ENCODE measurements at places on chromosomes 6 and 20. TPM values are rescaled to one million over a fixed set of nuclear protein-coding genes. Genes with fewer than 3 reads are reported as not detected.

- no peak for DNase-seq
These were observed 20.8 kb downstream of the SYCP2 start for GRCh38 chr20:59912609-59913008.

- no peak for DNase-seq
These were observed 1.5 kb upstream of the MAPK13 start for GRCh38 chr6:36128793-36129192.

- DNase-seq = no peak
These were observed 80.8 kb downstream of the RCAN2 start for GRCh38 chr6:46410334-46410953.

DNA sequence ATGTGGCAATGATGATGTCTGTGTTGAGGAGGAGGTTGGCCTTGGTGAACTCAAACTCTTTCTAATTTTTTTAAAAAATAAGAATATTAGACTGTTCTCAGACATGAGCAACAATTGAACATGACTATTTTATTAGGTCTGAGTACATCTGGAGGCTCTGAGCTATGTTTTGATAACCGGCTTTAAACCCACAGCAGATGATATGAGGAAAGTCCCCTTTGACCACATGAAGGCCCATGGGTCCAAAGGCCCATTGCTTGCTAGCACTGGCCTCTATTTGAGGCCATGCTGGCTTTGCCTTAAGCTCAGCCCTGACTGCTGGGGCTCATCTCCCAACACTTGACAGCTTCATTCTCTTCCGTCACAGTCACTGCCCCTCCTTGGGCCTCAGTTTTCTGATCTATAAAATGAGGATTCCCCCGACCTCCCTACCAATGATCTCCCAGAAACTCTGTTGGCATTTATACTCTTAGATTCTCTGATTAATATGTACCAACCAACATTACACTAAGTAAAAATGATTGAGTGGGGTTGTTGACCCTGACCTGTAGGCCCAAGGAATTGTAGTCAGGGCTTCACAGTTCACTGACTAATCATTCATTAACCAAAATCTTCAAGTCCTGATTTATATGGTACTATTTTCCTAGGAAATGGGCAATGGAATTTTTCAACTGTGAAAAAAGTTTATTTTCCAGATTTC is 23.9 kb upstream of the TINAG start:
- DNase-seq = no peak

- peak; percentile 66 for DNase-seq
These were observed 2.6 kb upstream of the ZBP1 start for GRCh38 chr20:57622579-57623381.

DNA sequence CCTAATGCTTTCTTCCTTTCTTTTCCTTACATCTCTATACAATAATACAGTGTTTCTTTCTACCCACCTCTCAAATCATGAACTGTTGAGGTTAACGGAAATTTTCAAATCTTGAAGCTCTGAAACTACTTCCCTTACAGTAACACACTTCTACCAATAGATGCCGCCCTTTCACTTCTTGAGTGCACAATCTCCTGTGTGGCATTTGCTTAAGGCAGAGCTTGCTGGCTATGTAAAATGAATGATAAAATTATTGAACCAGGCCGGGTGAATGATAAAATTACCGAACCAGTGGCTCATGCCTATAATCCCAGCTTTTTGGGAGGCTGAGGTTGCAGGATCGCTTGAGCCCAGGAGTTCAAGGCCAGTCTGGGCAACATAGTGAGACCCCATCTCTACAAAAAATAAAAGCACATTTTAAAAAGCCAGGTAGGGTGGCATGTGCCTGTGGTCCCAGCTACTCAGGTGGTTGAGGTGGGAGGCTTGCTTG is 56.8 kb downstream of the KCNS1 start:
- peak; percentile 13 for DNase-seq

GRCh38 chr6:136767570-136768309 is 24.5 kb downstream of the MAP3K5 start:
- DNase-seq = no peak

GRCh38 chr6:147204060-147204785 is at the start of gene STXBP5:
STXBP5 (plus strand) TSS chr6:147204417; CDS start chr6:147204533, 116 bp downstream.
- peak; percentile 19 for DNase-seq

DNA sequence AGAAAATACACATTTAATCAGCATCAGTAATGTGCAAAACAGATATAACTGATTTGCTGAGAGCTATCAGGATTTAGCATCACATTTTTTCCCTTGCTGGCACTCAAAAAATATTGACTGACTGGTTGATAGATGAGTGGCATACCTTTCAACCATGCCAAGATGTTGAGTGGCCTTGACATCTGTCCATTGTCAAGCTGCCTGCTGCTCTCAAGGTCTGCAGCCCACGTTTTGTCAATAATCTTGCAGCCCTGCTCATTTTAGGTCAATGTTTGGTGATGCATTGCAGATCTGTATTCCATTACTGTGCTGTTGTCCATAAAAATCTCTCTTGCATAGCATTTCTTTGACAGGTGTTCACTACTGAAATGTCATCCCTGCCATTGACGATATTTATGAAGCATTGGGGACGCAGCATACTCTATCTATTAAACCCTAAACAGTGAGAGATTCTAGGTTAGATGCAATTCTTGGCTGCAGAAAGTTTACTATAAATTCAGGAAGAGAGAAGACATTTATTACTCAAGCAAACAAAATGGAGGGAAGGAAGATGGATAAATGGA is 111.6 kb downstream of the BFSP1 start:
- no peak for DNase-seq

DNA sequence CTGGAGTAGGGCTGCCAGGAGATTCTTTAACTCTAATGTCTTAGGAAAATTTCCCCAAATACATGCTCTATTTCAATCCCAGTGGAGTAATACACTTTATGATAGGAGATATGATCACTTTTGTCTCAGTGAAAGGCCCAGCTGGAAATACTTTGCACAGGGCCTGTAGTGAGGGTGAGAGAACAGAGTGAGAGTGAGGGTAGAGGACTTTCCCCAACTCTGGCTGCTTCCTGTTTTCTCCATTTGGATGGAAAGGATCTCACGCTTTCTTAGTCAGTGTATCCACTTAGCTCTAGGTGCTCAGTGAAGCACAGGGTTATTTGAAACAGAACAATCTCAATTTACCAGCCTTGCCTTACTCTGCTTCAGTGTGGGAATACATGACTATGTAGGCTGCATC is 36.6 kb downstream of the FAM229B start:
- DNase-seq = no peak

DNA sequence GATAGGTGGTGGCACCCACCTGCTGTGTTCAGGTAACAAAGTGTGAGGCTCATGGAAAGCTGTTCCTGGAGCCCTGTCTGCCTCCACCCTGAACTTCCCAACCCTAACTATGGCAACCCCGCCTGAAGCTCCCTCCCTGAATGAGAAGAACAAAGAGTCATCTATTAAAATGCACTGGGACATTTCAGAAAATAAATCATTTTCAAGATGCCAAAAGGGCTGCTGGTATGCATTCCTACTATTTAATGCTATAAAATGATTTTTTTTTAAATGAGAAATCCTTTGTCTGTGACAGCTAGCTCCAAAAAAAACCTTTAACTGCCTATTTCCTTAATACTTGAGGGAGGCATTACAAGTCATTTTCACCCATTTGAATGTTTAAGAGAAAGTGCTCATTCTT is 84.3 kb upstream of the MRPS10 start:
- DNase-seq = no peak

DNA sequence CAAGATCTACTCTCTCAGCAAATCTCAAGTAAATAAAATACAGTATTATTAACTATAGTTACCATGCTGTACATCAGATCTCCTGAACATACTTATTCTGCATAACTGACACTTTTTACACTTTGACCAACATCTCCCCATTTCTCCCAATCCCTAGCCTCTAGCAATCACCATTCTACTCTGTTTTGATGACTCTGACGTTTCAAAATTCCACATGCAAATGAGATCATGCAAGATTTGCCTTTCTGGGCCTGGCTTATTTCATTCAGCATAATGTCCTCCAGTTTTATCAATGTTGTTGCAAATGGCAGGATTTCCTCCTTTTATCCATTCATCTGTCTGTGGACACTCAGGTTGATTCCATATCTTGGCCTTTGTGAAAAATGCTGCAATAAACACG is 266.3 kb downstream of the RFPL4B start:
- no peak for DNase-seq

The SLC35F1 gene
- 4.5 TPM for total RNA-seq
